Stimulated activated CD8-positive, alpha-beta memory T cell treated with anti-CD3 and anti-CD28 coated beads, Interleukin-4, amount 100 ng/mL, for 1 hour (primary cell): ENCODE measurements at places on chromosomes 12 and 14.

DNA sequence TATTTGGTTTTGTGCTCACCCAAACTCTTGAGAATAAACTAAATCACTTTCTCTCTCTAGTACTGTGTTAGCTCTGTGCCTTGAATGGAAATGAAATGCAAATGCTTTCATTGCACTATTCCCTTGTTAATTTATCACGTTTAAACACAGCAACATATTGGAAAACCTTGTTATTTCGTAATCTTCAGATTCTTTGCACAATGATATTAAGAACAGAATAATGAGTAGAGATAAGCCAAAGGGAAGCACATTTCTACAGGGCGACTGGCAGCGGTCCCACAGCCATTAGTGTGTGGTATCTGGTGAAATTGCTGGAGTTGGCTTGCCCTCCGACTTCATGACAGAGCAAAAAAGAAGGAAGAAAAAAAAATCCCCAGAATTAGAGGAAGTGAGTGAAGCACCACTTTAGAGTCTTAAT, 166.1 kb upstream of the E2F7 start:
- no peak for DNase-seq

- DNase-seq = no peak
Measured at GRCh38 chr14:21095430-21096205, 2.8 kb downstream of the ZNF219 start.

- DNase-seq = no peak
Measured at GRCh38 chr14:91786188-91786587, 54.3 kb upstream of the CATSPERB start.

- peak; percentile 45 for DNase-seq
Measured at GRCh38 chr14:101823511-101824120, 62.1 kb downstream of the PPP2R5C start.

DNA sequence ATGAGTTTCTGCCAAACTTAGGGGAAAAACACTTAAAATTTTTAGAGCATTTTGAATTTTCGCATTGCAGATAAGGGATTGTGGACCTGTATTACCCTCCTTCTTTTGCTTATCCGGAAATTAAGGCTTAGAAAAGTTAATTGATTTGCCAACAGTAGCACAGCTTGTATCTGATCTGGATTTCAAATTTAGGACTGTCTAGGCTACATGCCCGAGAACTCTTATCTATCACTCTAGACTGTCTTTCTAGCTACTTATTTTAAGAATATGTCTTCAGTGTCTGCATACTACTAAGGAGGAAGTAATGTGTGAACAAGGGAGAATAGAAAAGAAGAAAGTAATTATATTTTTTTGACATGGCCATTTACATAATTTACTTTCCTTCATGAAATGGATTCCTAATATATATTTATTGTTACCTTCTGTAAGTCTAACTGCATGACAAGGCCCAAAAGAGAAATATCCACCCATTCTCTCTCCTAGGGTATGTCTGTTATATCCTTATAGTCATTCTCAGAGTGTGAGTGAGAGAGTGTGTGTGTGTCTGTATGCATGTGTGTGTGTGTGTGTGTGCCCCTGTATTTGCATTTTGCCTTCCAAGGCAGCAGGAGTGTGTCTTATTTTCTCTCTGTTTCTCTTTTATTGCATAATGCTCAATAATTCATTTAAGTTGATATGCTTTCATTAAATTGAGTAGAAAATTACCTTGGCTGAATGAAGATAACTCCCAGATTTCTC, 132.1 kb downstream of the SLC5A8 start:
- no peak for DNase-seq

GRCh38 chr12:108400900-108401480, 61.9 kb upstream of the CMKLR1 start:
- DNase-seq = no peak

GRCh38 chr14:89767861-89768268, 186.7 kb downstream of the EFCAB11 start:
- peak; percentile 26 for DNase-seq

DNA sequence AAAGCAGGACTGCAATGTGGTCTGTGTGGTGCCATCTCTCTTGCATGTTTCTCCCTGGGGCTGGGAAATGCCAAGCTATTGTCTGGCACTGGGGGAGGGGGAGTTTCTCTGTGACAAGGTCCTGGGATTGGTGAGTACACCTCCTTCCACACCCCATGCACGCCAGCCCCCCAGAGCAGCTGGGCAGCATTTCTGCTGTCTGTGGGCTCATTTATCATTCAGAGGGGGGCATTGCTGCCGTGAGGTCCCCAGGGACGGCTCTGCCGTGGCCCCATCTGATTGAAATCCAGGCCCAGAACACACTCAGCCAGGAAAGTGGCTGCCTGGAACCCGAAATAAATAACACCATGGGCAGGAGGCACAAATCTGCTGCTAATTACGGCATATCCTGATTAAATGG, 12.6 kb upstream of the FAM222A start:
- DNase-seq = no peak

- no peak for DNase-seq
Measured at GRCh38 chr12:106134294-106134949, 4.3 kb downstream of the NUAK1 start.

DNA sequence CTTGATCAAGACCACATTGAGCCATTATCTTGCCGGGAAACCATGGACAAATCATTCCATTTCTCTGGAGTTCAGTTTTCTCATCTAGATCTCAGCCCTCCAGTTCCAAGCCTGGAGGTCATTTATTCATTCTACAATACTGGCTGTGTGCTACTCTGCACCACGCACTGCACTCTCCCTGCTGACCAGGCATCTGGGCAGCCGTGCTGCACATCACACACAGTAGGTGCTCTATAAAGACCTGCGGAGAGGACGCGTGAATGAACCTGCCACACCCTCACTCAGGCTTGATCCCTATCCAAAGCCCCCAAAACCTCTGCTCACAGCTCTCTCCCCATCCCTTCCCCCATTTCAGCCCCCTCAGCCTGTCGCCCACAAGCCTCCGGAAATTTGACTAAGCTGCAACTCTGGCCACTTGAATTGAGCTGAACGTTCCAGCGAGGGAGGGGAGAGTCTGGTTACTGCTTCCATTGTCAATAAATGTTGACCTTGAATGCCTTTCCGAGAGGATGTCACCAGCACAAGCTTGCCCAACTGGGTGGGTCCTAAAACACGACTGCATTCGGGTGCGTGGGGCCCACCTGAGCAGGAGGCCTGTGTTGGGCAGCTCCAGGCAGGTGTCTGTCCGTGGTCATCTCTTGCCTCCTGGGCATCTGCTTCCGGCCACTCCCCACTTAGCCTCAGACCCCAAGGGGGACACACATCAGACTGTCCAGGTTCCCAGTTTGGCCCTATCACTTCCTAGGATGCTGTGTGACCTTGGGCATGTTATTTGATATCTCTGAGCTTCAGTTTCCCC, 17.8 kb downstream of the FAIM2 start:
- DNase-seq = no peak

DNA sequence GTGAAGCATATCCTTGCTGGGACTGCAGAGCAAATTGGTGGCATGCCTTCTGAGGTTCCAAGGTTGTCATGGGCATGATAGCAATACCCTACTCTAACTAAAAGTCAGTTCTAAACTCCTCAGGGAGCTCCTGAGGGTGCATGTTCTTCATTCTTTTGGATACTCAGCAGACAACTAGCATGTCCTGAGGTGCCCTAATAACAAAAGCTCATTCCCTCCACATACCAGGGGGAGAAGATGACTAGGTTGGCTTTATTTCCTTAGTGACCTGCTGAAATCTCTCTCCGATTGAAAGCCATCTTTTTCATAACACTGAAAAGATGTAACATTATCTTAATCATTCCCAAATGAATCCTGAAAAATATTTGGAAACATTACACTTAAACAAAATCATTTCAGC, 188.7 kb upstream of the IGF1 start:
- no peak for DNase-seq

- DNase-seq = no peak
Measured at GRCh38 chr12:26614011-26614616, 218.9 kb downstream of the ITPR2 start.

GRCh38 chr12:105018012-105018411, 31.9 kb downstream of the NOPCHAP1 start:
- no peak for DNase-seq

DNA sequence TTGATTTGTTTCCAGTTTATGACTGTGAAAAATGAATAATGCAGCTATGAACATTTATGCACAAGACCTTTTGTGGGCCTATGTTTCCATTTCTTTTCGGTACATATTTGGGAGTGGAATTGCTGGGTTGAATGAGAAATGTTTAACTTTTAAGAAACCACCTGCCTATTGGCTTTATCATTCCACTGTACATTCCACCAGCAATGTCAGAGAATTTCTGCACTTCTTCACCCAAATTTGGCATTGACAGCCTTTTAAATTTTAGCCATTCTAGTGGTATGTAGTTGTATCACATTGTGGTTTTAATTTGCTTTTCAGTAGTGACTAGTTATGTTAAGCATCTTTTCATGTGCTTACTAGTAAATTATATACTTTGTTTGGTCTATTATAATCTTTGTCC, 317.0 kb upstream of the TMTC1 start:
- no peak for DNase-seq

DNA sequence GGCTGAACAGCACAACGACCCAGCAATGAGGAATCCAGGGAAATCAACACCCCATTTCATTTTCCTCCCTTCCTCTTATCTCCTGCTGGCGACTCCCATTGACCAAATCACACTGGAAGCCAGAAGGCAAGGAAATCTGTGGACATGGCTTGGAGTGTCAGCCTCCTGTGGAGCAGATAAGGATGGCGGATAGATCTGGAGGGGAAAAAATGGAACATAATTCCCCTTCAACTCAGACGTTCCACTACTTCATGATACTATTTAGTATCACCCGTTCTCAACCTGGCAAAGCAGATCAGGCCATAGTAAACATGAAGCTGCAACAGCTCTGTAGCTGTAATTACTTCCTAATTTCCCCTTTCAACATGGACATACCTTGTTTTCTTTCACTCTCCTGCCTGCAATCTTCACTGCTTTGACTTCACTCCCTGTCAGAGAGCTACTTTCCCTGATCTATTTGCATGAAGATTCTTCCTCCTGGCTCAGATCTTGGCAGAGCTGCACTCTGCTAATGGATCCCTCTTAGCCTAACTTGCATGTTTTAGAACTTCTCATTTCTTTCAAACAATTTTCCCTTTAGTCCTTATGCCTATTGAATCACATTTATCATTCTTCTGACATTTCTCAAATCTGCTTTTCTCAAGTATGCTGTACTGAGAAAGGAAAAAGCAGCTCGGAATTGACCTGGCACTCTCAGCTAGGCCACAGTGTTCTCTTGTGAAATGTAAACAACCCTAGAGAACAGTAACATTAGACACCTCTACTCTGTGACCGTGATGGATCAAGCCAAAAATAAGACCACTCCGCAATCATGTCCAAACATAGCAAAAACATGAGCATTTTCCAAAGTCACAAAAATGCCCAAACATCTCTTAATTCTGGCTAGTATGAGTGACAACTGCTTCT, 135.1 kb downstream of the ETNK1 start:
- DNase-seq = no peak

DNA sequence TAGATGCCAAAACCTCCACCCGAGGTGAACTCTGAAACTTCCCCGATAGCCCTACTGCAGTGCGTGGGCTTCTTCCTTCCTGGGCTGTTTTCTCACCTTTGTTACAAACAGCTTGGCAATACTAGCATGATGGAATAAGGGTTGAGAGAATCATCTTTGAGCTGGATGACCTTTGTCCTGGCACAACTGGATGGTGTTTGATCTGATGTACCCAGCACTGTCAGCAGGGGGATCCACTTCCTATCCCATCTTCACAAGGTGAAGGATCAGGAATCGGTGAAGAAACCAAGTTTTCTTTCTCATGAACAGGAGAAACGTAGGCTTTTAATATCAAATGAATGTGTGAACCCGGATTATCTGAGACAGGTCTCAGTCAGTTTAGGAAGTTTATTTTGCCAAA, 19.5 kb upstream of the LRRC10 start:
- DNase-seq = no peak

DNA sequence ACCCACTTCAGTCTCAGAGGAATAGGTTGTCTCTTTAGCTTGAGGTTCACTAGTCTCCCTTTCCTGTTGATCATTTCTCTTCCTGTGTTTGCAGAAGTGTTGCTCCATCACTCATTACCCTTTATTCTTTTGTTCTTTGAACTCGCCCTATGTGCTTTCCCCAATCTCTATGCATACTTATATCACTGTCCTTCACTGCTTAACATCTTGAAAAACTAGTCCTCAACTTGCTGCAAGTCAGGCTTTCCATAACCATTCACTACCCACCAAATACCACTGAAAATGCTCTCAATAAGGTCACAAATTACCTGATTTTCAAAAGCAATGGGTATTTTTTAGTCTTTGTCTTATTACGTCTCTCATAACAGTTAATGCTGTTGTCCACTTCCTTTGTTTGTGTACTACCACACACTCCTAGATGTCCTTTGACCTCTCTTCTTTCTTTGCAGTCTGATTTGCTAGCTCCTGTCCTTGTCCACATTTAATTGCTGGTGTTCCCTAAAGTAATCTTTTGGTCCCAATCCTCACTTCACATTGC, 80.8 kb downstream of the RIC8B start:
- DNase-seq = no peak

GRCh38 chr14:90103808-90104207, 42.0 kb downstream of the KCNK13 start:
- no peak for DNase-seq

DNA sequence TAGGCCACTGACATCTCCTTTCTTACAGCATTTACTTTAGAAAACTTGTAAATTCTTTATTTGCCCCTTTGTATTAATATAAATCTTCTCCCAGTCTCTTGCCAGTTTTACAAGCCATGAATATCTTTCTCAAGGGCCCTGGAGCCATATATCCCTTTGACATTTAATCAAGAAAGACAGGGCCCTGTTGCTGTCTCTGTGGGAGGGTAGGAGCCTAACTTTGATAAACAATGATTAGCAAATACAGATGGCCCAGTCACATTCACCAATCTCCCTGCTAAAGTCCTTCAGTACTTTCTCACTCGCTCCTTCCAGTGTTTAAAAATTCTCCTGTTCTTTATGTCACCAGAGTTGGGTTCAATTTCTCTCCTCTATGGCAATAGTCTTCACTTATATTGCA, 479.8 kb upstream of the USP15 start:
- DNase-seq = no peak

DNA sequence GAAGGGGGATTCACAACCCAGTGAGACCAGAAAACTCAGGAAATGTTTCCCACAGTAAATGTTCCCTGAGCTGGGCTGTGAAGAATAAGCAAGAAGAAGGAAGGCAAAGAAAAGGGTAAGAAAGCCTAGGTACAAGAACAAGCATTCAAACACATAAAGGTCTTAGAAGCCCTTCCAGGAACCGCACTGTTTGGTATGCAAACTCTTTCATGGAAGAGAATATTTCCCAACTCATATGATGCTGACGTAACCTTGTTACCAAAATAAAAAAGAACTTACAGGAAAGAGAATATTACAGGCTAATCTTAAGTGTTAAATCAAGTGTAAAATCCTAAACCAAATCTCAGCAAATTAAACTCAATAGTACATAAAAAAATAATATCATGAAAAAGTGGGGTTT, 23.6 kb downstream of the MED6 start:
- DNase-seq = no peak

- DNase-seq = no peak
Measured at GRCh38 chr12:72256725-72257124, 15.4 kb upstream of the TRHDE start.
